ENCODE measurements at places on chromosomes 7 and 10.
A peak's percentile ranks its signal among the peaks of the same experiment; 100 is the strongest.

DNA sequence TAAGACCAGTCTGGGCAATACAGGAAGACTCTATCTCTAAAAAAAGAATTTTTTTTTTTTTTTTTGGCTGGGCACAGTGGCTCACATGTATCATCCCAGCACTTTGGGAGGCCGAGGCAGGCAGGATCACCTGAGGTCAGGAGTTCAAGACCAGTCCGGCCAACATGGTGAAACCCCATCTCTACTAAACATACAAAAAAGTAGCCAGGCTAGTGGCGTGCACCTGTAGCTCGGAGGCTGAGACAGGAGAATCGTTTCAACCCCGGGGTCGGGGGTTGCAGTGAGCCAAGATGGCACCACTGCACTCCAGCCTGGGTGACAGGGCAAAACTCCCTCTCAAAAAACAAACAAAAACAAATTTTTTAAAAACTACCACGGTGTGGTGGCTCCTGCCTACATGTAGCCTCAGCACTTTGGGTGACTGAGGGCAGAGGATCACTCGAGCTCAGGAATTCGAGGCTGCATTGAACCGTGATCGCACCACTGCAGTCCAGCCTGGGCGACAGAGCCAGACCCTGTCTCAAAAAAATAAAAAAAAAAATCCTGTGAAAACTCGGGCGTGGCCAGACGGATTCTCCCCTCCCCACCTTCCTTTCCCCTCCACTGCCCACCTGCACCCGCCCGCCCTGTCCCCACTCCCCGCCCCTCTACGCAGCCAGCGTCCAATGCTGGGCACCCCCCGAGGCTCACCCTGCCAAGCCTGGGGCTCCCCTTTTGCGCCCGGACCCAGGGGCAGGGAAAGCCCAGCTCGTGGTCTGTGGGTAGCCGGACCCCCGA lies 745 bp upstream of the ORAI2 start:
- DNase-seq: no peak

DNA sequence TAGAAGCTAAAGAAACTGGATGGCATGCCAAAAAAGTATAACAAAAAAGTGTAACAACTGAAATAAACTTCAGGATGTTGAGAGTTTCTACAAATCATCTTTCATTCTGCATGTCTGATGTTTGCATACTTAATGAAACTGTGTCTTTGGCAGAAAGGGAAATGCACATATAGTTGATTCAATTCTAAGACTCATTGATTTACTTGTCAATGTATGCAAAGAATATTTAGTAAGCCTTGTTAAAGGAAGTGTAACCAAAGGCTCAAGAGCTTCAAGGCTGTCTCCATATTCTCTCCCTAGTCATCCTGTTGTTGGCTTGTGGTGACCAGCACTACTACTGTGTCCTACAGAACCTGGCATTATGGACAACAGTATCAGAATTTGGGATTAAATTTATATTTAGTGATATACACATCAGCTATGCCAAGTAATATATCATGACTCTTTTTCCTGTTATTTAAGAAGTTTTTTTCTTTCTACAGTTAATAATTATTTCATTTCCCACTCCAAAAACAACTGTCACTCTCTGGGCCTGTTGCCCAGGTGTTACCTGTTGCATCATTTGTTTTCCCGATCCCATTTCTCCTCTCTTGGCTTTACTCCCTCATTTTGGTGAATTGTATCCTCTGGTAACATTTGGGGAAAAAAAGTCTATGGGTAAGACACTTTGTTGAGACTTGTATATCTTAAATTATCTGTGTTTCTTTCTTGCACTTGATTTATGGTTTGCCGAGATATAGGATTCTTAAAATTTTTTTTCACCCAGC lies 226.6 kb upstream of the BMPER start:
- no peak for DNase-seq

DNA sequence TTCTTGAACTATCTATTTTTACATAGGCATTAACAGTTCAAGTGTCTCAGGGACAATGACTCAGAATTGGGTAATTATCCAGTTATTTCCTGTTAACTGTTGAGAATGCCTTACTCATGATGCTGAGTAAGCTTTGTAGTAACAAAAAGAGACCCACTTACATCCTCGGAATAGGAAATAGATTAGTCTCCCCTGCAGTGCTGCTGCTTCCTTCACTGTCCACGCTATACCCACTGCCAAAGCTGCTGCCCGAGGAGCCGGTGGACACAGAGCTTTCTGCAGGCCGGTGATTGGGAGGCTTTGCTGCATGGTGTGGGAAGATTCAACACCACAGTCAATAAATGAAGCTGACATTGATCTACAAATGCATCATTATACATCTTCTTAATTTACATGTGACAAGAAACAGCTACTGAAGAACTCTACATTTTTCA lies 357.1 kb downstream of the PCLO start:
- peak; percentile 58 for DNase-seq

GRCh38 chr7:124251636-124252035 lies 218.8 kb upstream of the TMEM229A start:
- DNase-seq: no peak

- no peak for DNase-seq
Measured at GRCh38 chr10:51000976-51001375, 73.3 kb upstream of the PRKG1 start.

DNA sequence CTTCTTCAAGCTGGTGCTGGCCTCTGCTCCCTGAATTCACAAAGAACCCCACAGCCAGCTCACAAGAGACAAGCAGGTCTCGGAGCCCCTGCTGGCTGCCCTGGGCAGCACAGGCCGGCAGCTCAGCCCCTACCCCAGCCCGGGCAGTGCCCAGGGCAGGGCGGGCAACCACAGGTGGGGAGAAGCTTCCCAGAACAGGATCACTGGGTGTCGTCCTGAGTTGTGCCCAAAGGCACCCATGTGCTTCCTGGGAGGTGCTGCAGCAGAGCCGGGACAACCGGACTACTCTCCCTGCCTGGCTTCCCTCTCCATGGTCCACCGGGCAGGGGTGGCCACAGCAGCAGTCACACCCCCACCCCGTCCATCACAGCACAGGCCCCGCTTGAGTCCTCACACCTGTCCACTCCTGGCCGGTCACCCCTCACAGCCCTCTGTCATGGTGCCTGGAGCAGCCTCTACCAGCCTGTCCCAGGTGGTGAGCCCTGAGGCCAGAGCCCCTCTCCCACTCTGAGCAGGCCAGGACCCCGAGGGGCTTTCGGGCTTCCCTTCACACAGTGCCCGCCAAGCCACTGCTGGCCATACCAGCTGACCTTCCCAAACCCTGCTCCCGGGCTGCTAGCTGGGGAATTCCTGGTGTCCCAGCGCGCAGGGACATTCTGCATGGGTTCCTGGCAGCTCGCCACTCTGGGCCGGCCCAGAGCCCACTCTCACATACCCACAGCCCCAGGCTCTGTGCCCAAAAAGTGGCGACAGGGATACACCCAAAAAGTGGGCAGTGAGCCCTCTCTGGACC lies 3.1 kb downstream of the RASGEF1A start:
- DNase-seq: no peak

- no peak for DNase-seq
Measured at GRCh38 chr10:45557275-45557905, 115.2 kb downstream of the ZFAND4 start.

DNA sequence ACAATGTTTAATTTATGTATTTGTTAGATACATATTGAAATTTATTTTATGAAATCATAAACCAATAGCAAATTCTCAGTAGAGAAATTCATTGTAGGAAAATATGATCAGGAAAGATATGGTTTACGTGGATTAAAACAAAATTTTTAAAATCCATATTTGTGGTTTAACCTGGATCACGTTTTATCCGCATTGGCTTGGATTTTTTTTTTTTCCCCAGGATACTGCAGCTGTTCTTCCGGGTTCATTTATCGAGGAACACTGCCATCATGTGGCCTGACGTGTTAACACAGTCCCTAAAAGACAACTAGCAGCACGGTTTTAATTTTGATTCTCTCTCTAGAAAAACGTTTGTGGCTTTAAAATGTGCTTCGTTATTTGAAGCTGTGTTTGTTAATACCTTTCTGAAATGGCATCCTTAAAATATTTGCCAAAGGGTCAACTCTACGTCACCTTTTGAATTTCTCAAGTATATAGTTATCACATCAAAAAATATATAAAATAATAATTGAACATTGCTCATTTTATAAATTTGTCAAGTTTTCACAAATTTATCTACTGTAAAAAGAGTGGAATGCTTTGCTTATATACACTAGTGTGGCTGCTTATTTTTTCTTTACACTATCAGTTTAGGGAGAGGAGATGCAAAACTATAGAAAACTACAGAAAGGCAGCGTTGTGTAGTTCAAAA lies 8.7 kb upstream of the ASB4 start:
- DNase-seq: no peak

DNA sequence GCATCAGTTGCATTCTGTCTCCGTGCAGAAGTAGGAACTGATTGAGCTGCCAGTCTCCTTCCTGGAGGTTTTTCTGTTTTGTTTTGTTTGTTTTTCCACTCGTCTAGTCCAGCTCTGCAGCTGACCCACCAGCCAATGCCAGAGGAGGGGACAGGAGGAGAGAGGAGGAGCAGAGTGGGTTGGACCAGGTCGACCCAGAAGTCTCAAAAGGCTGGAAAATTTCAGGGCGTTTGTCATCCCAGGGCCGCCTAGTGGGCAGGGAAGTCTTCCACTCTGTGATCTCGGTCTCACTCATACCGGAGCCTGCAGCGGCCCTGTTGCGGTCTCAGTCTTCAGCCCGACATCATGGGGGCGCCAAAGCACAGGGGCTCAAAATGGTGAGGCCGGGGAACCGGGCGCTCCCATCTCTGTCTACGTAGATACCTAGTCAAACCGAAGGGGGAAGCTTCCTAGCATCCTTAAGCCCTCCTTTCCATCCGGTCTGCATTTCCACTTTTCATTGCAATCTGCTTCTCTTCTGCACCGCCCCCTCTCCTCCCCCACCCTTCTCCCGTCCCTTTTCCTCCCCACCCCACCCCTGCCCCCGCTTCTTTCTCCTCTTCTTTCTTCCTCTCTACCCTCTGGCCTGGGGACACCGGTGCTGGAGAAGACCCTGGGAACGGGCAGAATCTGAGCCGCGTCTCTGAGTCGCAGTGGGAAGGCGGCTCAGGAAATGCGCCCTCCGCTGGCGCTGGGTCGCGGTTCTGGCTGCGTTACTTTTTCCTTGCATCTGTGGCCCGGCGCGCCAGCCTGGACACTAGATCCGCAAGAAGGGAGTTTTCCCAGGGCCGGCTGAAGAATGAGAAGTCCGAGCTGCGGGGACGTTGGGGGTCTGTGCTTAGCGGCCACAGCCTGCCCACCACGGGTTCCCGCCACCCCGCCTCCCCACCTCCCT lies 16.2 kb upstream of the PAX2 start:
- no peak for DNase-seq

GRCh38 chr7:70042533-70042932 lies 444.3 kb downstream of the AUTS2 start:
- peak; percentile 43 for DNase-seq

- DNase-seq: no peak
Measured at GRCh38 chr10:79181698-79182521, 113.1 kb downstream of the ZMIZ1 start.

GRCh38 chr7:7706101-7706511 lies 12.3 kb downstream of the RPA3 start:
- DNase-seq: no peak

DNA sequence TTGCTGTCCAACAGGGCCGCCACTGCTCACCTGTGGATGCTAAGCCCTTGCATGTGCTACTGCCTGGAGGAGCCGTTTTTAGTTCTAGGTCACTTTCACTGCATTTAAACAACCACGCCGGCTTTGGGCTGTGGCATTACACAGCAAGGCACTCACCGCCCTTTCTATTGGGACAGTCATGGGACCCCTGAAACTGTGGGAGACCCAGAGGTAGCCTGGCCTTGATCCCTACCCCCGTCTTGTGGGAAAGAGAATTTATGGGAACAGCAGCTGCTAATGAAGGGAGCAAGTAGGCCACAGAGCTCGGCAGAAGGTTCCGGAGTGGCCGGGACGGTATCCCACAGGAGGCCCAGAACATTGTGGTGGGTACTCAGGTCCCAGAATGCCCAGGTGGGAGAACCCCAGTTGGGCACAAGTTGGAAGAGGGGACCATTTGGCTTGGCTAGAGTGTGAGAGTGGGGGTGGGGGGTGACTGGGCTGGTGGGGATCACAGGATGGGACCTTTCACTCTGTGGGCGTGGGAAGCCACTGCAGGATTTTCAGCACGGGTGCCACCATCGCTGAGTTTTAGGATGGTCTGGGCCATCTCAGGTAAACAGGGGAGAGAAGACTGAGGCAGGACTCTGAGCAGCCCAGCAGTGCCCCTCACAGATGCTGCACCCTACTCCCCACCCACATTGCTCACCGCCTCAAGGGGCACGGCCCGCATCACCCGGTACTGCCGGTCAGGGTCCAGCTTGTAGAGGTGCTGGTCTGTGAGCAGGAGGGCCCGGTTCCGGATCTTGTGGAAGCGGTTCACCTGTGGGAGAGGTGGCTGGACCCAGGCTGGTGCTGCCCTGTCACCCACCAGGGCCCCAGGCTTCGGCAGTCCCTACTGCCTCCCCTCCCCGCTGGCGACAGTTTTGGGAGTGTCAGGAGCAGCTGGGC lies 15.2 kb downstream of the MYO1G start:
- no peak for DNase-seq

DNA sequence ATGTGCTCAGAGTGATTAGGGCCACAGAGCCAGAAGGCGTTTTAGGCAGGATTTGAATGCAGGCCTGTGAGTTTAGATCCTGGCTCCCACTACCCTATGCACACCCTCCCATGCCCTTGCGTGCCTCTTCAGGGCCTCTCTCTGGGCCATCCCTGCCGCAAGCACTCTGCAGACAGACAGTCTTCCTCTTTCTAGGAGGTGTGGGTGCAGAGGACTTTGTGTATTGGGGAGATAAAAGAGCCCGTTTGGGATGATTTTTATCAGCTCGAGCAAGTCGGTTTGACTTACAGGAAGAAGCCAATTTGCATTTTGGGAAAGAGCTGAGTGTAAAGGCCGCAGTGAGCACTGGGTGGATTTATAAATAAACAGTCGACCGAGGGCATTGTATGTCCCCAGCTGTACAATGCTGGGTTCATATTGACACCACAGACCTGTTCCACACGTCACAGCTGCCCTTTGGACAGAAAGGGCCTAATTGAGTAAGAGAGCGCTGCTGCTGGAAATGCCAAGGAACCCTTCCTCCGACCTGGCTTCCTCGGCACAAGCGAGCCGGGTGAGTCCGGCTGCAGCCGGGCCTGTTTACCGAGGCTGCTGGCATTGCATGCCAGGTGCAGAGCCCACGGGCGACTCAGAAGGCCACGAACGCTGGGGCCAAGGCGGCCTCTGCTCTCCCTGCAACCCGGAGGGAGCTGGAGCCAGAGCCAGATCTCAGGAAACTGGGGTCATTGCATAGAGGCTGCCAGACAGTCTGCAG lies 25.1 kb downstream of the ZMIZ1 start:
- DNase-seq: no peak
